Epithelial cell of proximal tubule (primary cell): ENCODE measurements at places on chromosomes 5 and 9. TPM values are rescaled to one million over a fixed set of nuclear protein-coding genes. Genes with fewer than 3 reads are reported as not detected.

DNA sequence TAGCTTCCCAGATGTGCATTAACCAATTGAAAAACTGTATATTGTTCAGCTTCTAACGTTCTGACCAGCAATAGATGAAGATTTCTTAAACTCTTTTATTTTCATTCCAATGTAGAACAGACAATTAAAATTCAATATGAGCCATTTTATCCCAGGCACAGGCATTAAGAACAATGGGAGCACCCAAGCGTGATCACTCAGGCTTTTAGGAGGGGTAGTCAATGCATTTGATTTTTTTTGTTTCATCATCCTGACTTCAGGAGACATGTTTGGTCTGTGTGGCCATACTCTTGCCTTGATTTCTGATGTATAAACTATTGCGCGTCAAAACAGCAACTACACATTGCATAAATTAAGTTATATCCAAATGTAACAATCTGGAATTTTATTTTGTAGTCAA is 653.0 kb upstream of the RORB start:
- no peak for DNase-seq

Gene F2RL2
- 2.4 and 7.2 TPM in 2 replicates for total RNA-seq

GRCh38 chr9:90826326-90827020 is 24.9 kb downstream of the SYK start:
- DNase-seq: no peak

DNA sequence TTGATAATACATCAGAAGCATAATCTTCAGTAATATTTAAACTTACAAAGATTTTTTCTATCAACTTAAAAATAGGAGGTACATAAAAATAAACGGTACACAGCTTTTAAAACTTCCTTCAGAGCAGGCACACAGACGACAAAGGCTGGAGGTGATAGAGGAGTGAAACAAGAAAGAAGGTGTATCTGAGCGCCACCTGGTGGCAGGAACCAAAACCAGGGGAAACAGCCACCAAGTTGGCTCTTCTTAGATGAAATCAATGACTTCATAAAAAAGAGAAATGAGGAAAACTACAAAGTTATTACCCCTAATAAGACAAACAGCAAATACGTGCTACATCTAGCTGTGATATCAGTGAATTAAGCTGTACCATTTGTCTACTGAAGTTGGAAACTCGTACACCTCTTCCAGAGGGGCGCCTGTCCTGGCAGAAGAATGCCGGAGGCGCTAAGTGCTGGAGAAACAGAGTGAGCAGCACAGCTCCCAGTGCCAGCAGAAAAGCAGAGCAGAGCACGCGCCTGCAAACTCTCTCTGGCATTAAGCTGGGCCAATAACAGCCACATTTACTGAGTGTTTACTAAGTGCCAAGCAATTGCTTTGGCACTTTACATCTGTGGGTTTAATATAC is 85.9 kb downstream of the SETX start:
- no peak for DNase-seq

Gene FREM1
- 0.17 and 0.22 TPM in 2 replicates for total RNA-seq

Gene IFNA6
- not detected in 2 replicates for total RNA-seq

Gene PAPPA
- total RNA-seq: 2.5 TPM in 2 replicates
